ENCODE measurements at places on chromosomes 7 and 10.

GRCh38 chr7:250523-250922, 39.4 kb upstream of the FOXL3 start:
- no peak for DNase-seq

GRCh38 chr7:88477976-88478375, 171.3 kb upstream of the STEAP4 start:
- DNase-seq, result no peak

DNA sequence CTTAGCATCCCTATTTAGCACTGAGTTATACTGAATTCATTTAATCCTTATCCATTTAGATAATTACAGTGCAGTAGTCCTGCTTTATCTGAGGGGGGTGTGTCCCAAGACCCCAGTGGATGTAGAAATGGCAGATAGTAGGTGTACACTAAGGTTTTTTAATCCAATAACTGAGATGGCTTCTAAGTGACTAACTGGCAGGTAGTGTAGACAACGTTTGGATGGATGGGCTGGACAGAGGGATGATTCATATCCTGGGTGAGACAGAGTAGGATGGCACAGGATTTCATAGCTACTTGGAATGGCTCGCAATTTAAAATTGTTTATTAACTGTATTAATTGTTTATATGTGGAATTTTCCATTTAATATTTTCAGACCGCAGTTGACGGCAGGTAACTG, 295.6 kb downstream of the CCDC3 start:
- no peak for DNase-seq

- DNase-seq, result no peak
These were observed 882 bp downstream of the DLX6 start for GRCh38 chr7:97006055-97006815.

- DNase-seq, result no peak
These were observed 113.2 kb upstream of the GPR26 start for GRCh38 chr10:123552760-123553554.

- no peak for DNase-seq
These were observed 251.3 kb upstream of the TCF7L2 start for GRCh38 chr10:112698818-112699164.

Measured in bone marrow (tissue), 2 donors.